Aorta (tissue), 5 donors: ENCODE measurements at places on chromosomes 2 and 18. TPM values are rescaled to one million over a fixed set of nuclear protein-coding genes. Genes with fewer than 3 reads are reported as not detected.

GRCh38 chr2:174535083-174535482 is 48.3 kb upstream of the GPR155 start:
- no peaks in the 10 kb centered on the region for H3K36me3 ChIP-seq
- H3K27ac ChIP-seq = no peak overlapping the region
- no peak for DNase-seq
- H3K4me1 ChIP-seq = no peaks in the 10 kb centered on the region

DNA sequence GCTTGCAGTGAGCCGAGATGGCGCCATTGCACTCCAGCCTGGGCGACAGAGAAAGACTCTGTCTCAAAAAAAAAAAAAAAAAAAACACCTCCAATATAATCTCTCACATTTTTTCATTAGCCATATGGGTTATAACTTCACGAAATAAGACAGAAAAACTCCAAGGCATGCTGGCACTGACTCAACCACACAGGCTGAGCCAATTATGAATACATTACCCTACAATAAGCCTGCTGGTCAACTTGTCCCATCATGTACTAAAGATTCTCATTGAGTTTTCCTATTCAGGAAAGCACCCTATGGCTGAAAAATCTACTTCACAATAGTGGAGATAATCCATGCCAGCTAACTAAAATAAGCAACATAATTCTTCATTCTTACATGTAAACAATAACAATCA is 12.8 kb upstream of the MAP3K20 start:
- no peak overlapping the region for H3K27ac ChIP-seq
- H3K36me3 ChIP-seq = no peaks in the 10 kb centered on the region

- no peaks in the 10 kb centered on the region for H3K36me3 ChIP-seq
- no peaks in the 10 kb centered on the region for H3K27me3 ChIP-seq
- no peak for DNase-seq
- no peaks in the 10 kb centered on the region for H3K4me1 ChIP-seq
- no peak overlapping the region for H3K27ac ChIP-seq
Observed at GRCh38 chr2:19874726-19875125, 27.1 kb downstream of the TTC32 start.

The ASB18 gene
- not detected for polyA plus RNA-seq

The LRRC30 gene
- not detected for polyA plus RNA-seq

The C18orf54 gene
- polyA plus RNA-seq = 0.50 TPM
